ENCODE measurements at places on chromosomes 12 and 14.

- no peak for DNase-seq
These were observed 35.3 kb downstream of the CAPS2 start for GRCh38 chr12:75294797-75295196.

DNA sequence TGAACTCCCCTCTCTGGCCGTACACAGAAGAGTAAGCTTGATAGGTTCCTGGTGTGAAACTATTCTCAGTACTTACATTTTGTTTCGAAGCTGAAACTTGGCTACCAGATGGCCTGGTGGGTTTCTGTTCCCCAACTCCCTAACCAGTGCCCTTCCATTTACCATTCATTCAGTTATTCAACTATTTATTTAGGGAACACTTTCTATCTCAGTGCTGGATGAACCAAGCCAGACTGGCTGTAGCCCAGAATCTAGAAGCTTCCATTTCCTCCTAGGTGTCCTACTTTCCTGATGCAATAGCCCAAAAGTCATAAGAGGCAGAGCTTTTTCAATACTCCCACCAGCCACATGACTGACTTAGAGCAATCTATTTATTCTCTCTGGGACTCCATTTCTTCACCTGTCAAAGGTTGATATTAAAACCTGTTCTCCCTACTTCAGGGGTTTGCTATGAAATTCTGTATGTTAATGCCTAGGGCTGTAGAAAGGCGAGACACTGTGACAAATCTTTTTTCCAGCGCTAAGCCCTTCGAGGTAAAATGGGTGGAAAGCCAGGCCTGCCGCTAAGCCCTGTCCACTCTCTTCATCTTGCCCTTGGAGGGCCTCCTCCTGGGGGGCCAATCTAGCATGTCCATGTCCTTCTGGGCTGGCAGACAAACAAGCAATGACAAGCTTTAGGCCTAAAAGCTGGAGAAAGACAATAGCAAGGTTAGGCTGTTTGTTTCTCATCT is 8.1 kb upstream of the IRF2BPL start:
- no peak for DNase-seq

GRCh38 chr14:40694023-40694422 is 912.7 kb upstream of the LRFN5 start:
- DNase-seq: no peak

GRCh38 chr12:2309647-2310046 is 256.9 kb downstream of the CACNA1C start:
- DNase-seq: no peak

DNA sequence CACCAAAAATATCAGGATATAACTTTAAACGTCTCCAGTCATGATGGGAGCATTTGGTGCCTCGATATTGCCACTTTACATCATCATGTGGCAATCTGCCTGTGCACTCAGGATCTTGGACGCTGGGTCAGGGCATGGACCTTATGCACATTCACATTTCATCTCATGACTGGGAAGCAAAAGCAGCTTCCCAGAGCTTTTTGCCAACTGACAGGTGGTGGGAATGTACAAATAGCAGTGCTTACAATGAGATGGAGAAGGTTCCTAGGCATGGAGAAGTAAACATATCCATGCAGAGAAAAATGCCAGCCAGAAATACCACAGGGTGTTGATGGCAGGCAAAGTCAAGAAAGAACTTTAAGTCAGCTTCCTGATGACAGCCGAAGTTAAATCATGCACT is 30.3 kb downstream of the EFCAB11 start:
- no peak for DNase-seq

- peak; percentile 38 for DNase-seq
These were observed at the start of the genes BBOF1 and ENTPD5 for GRCh38 chr14:74018586-74019407. TSS of gene BBOF1 (plus strand) at chr14:74019349. CDS start at chr14:74019479, 130 bp downstream. TSS of gene ENTPD5 (minus strand) at chr14:74019288. CDS start at chr14:73988102, 31,186 bp downstream.

- DNase-seq: no peak
These were observed 17.8 kb upstream of the GAS2L3 start for GRCh38 chr12:100555722-100556121.

DNA sequence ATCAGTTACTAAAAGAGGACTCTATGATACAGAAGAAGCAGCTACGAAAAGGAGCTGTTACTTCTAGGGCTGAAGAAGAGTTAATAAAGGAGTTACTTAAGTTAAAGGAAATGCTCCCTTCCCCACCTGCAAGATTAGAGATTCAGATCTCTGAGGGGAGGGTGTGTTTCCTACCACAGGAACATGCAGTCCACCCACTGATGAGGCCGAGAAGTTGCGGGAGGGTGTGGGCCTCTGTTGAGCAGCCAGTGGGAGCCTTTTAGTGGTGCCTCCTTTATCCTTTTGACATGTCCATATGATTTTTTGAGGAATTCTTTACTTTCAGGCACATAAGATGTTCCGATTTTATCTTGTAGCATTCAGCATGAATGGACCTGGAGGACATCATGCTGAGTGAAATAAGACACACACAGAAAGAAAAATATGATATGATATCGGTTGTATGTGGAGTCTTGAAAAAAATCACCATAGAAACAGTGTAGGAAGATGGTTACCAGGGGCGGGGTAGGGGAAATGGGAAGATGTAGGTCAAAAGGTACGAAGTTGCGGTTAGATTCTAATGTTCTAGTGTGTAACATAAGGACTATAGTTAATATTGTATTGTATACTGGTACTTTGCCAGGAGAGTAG is 4.4 kb upstream of the M6PR start:
- no peak for DNase-seq

- DNase-seq: no peak
These were observed 18.0 kb downstream of the ACIN1 start for GRCh38 chr14:23076785-23077408.

DNA sequence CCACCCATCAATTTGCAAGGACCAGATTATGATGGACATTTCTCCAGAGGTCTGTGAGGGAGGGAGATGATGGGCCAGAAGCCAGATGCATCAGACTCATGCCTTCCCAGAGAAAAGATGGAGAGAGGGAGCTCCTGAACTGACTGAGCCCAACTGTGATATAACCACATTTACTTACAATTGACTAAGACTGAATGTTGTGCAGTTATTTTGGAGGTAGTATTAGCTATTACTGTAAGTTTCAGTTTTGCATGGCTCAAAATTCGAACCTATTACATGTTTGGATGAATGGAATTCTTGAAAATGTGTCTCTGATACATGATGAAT is 211.1 kb upstream of the SFSWAP start:
- DNase-seq: no peak

DNA sequence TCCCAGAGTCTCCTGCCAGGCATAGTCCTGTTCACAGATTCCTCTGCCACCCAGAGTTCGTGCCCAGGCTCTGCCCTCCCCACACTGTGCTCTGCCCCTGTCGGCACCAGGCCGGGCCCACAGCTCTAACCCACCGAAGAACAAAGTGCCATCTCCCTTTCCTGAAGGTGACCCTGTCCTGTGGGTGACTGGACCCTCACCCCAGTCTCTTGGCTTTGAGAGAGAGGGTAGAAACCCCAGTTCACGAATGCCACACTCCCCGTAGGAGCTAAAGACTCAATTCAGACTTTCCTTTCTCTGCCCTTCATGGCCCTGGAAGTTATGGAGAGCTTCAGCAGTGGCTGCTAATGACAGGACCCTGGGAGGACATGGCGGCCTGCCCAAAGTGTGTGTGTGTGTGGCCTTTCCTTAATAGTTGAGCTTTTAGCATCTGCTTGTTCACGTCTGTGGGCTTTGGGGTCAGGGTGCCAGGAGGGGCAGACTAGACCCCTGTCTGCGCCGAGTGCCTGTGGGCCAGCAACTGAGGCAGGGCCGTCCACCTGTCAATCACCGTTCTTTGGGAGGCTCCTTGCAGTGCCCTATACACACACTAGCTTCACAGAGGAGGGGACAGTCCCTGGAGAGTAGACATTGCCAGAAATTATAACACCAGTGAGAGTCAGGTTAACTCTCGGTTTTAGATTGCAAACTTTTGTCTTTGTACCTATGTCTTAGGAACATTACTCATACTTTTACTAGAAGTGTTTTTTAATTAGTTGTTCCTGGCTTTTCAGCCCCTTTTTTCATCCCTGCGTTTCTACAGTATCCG is 84.6 kb upstream of the DYNC1H1 start:
- DNase-seq: no peak

DNA sequence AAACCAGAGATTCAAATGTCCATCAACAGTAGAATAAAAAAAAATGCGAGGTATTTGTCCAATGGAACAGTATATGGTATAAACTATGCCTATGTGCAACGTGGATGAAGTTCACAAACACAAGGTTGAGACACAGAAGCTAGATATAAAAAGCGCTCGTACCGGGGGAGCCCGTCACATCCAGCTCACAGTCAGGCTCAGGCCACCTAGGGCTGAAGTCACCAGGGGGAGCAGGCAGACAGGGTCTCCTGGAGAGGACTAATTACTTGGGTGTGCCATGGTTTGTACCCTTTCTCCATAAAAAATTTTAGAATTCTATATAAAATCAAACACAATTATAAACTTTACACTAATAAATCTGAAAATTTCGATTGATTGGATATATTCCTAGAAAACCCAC is 13.6 kb downstream of the AHNAK2 start:
- DNase-seq: no peak

- DNase-seq: no peak
These were observed 57.1 kb downstream of the ATP2A2 start for GRCh38 chr12:110337912-110338710.

GRCh38 chr12:68686262-68686594 is 550 bp upstream of the NUP107 start:
- DNase-seq: no peak

DNA sequence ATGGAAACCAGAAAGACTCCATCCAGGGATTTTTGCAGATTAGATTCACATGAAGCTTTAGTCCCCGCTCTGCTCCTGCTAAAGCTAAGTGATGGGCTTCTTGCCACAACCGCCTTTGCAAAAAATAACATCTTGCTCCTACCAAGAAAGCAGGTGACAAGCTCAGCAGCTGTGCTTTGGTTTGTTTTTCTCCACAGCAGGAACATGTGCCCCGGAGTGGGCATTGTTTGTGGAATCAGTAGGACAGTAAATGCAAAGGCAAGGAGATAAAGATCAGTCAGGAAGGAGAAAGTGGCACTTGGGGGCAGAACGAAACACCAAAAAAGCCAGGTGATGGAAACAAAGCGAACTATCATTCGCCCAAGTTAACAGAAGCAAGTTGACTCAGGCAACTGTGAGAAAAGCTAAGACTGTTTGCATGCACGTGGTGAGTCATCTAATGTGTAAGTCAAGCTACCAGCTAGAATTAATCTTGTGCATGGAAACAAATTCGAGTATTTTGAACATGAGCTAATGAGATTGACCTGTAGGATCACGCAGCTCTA is 165.5 kb upstream of the PLXNC1 start:
- no peak for DNase-seq

GRCh38 chr14:51666826-51667225 is 15.1 kb downstream of the FRMD6 start:
- DNase-seq: no peak
